Stimulated activated CD8-positive, alpha-beta memory T cell treated with anti-CD3 and anti-CD28 coated beads, Interleukin-4, amount 100 ng/mL, for 4 hours (primary cell): ENCODE measurements at places on chromosomes 1 and 21.
A peak's percentile ranks its signal among the peaks of the same experiment; 100 is the strongest.

- no peak for DNase-seq
Observed at GRCh38 chr1:31377364-31377863, 4.5 kb upstream of the FABP3 start.

DNA sequence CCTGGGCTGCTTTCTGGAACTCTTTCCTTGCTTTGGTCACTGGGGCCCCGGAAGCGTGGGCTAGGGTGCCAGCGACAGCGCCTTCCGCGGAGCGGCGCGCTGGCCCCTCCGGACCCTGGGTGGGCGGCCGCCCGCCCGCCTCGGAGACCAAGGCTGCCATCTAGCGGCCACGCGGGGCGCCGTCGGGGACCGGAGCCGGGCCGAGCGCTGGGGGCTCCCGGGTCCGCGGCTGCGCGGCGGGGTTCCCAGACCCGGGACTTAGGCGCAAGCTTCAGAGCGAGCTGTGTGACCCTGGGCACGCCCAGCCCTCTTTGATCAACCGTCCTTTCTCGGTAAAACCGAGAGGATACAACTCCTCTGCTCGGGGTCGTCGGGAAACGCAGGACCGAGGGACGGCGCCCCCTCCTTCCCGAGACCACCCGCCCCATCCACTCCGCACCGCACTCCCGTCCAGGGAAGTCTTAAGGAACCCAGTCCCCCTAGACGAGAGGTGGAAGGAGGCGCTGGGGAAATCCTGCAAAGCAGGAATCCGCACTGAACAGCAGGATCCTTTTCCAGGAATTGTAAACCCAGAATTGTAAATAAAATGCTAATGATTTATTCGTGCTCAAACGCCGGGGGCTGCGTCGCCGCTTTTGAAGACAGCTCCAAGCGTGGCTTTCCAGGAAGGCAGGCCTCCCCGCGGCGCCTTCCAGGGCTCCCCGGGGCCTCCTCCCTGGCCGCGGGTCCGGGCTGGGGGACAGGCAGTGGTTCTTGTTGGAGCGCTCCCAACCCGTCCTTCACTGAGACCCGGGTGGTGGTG, 41.2 kb downstream of the RRAGC start:
- DNase-seq = no peak

GRCh38 chr1:208637181-208637580, 393.0 kb upstream of the PLXNA2 start:
- DNase-seq = no peak

- DNase-seq = no peak
Observed at GRCh38 chr1:177170756-177171535, at the start of gene BRINP2. TSS of gene BRINP2 (plus strand) at chr1:177170958. CDS start at chr1:177229877, 58,919 bp downstream.

DNA sequence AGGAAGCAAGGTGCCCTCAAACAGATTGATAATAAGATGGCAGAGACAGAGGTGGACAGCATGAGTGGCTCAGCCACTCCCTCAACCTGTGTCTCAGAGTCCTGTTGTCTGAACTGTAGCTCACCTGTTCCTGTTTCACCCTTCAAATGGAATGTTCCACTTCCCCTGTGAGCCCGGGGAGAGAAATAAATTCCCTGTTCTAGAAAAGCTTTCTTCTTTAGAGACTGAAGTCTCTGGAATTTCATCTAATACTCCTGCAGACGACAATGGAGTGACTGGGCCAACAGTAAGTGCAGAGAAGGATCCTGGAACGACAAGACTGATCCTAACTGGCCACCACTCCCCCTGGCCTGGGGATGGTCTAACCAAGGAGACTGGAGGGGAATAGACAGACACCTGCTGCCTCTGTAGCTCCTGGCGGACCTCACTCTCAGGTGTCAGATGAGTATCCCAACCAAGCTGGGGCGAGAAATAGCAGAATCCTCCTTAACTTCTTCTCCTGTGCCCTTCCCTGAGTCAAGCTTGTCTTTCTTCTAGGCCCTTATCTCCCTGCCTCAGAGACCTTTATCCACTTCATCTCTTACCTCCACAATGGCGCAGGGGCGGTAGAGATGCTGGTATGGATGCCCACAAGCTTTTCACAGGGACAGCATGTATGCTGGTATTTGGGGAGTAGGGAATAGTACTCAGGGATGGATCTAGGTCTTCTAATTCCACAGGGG, 45.4 kb downstream of the PLEKHA6 start:
- no peak for DNase-seq

DNA sequence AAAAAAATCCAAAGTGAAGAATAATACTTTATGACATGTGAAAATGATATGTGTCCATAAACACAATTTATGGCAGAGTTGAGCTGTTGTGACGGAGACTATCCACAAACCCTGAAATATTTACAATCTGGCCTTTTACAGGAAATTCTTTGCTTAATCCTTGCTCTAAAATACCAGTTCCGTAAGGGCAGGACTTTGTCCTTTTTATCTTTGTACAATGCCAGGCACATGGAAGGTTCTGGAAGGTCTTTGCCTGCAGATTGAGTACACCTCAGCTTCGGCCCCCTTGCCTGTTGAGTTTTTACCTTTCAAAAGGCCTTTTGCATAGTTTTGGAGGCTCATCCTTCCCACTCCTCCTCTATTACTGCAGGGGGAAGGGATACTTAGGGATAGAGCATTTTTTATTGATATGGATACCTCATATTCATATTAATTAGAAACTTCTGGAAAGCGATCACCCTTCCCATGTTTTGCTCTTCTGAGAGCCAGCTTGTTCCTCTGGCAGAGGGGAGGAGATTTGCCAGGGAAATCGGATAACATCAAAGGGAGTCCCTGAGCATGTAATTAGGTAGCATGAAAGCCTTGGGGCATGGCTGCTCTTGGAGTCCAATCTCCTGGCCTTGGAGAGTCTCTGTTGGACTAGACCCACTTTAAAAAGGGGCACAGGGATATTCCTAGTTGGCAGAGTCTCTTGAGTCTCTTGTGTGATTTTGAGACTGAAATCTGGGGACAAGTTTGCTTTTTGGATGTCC, 217.1 kb downstream of the KCNJ6 start:
- DNase-seq = no peak

- no peak for DNase-seq
Observed at GRCh38 chr1:8815582-8816151, 1.8 kb downstream of the RERE start.

DNA sequence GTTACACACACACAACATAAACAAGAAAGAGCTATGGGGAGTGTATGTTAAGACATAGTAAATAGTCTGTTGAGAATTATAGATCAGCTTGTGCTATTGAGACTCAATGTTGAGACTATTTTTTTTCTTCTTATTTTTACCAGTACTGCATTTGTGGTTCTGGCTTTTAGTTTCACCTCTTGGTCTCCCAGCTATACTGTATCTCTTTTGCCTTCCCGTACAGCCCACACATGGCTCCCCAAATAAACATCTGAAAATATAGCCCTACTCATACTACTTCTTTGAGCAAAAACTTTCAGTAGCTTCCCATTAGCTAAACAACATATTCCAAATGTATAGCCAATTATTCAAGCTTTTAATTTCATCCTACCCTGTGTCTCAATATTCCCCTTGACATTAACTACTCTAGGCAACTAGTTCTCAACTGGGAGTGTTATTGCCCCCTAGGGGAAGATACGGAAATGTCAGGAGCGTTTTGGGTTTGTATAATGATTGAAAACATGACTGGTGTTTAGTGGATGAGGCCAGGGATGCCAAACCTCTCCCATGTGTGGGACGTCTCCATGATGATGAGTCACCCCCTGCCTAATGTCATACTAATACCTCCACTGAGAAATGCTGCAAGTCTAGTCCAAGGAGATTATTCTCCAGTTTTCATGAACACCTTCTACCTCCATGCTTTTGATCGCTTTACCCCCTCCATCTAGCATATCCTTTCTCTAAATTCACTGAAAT, 6.8 kb downstream of the RPE65 start:
- DNase-seq = no peak

DNA sequence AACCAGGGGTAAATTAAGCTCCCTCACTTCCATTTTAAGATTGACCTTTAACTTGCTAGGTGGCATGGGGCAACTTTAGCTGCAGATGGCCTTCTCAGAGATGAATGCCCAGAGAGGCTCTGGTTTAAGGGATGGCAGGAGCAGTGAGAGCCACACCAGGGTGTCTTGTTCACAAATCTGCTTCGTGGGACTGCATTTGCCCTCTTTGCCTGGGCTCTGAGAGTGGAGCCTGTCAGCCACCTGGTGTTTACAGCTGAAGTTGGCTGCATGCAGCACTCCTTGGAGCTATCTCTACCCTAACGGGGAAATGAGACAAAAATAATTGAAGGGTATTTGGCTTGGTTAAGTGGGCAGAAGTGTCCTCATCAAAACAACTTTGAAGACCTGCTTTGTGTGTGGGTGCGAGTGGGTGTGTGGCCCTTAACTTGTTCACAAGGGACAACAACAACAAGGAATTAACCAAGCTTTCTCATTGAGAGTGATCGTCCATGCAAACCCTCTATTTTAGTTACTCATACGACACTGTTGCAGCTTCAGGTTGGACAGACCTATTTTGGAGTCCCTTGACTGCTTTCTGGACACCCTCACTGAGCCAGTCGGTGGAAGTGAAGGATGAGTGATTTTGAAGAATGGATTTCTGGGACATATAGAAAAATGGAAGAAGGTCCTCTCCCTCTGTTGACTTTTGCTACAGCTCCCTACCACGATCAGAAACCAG, 29.8 kb downstream of the PGM1 start:
- no peak for DNase-seq

DNA sequence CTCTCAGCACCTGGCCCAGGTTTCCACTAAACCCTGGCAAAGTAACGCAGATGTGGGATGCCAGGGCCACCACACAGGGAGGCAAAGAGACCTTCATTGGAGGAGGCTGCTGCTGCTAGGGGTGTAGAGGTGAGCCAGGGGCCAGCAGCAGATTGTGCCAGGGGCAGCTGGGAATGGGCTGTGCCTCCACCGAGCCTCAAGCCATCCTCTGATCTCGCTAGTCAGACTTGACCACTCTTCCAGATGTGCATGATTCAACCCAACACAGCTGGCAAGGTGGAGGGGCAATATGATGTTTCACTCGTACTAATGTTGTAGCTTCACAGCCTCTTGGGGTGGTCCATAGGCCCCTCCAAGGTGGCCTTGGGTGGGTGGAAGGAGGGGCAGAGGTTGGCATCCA, 73.0 kb upstream of the MRPS6 start:
- no peak for DNase-seq

DNA sequence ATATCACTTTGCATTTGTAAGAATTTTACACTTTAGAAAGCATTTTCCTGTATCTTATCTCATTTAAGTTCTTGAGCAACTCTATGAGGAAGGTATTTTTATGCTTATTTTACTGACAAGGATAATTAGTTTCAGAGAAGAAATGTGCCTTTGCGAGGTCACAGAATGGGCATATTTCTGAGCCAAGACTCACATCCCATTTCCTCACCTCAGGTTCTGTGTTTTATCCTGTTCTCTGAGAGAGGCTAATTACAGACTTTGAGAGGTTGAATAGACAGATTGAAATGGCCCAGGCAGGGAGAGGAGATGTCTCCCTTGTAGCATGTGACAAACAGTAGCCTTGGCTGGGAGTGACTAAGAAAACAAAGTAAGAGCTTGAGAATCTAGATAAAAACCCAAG, 39.1 kb upstream of the ZC3H11B start:
- DNase-seq = no peak

DNA sequence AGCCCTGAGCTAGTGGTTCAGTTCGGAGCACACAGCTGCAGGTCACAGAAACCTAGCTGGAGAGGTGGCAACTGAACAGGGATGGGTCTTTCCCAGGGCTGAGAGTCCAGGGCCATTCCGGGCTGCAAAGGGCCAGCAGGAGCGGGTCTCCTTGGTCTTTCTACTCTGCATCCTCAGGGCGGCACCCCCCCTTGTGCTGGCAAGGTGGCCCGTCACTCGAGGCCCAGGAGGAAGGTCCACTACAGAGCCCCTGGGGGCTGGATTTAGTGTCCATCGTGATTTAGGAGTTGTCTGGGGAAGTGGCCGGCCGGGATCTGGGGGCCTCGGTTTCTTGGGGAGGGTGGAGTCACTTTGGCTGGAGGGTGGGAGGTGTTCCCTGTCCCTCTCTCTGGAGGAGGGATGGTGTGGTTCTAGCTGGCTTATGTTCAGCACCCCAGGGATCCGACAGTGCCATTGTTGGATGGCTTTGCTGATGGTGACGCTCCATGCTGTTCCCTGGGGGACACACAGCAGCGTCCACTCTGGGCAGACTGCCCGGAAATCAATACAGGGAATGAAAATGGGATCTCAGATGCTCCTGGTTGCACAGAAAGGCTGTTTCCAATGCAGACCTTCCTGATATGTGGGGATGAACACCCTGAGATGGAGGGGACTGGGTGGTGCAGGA, 64.4 kb downstream of the UMODL1 start:
- DNase-seq = no peak

DNA sequence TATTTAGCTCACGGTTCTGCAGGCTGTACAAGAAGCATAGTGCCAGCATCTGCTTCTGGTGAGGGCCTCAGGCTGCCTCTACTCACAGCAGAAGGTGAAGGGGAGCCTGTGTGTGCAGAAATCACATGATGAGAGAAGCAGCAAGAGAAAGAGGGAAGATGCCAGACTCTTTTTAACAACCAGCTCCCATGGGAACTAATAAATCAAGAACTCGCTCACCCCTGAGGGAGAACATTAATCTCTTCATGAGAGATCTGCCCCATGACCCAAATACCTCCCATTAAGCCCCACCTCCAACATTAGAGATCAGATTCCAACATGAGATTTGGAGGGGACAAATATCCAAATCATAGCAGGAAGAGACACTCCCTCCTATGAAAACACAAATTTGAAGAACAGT, 74.1 kb downstream of the OLFML2B start:
- no peak for DNase-seq

DNA sequence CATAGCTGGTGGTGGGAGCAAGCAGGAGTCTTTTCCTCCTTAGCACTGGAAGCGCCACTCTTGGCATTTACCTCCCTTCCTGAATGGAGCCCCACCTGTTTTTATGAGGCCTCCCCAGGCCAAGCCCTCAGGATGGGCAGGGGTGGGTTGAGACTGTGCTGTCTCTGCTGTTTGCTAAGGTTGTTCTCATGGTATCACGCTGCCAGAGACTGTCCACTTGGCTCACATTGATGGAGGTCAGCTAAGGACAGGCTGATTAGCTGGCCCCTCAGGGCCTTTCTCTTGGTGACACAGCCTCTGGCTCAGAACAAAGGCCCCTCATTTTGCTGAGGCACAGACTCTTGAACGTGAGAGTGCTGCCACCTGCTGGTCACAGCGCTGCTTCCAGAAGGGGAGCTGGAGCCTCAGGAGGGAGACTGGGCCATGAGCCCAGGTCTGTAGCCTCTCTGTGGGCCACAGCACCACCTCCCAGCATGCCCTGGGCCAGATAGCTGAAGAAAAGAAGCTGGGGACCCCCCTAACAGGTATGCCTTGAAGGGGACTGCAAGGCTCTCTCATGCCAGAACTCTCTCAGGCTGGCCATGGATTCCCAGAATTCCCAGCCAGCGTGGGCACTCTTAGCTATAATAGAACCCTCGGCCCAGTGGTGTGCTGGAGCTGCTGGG, 85.6 kb downstream of the CD58 start:
- peak; percentile 92 for DNase-seq
